ELR (cell line): ENCODE measurements at places on chromosomes 1 and 21.

DNA sequence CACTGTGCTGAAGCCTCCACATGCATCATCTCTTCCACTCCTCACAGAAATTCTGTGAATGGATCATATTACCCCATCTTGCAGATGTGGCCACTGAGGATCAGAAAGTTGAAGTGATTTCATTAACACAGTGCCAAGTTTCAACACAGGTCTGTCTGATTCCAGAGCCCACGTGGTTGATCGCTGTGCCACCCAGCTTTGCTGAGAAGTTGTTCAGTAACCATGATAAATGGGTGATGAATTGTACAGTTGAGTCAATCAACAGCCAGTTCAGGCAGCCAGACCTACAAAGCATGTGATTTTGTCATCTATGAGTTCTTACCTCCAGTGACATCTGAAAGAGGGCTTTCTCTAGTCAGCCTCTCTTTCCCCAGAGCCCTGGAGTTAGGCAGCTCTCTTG is 61.8 kb upstream of the GRHL3 start:
- DNase-seq, result no peak

- peak; percentile 63 for DNase-seq
These were observed 6.0 kb upstream of the LRRC71 start for GRCh38 chr1:156914440-156914856.

DNA sequence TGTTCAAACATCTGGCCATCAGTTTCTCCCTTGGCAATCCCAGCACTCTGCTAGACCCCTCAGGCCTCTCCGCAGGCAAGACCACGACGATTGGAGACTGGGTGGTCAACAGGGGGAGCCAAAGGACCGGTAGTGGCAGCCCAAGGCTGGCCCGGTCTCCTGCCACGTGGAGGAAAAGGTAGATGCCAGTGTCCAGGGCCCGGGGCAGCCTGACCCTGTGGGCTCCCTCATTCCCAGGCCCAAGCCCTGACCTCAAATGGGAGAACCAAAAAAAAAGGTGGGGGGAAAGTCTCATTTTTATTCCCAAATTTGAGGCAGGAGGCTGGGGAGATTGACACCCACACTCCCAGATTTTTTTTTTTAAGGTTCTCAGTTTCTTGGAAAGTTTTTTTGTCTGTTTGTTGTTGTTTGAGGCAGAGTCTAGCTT is 24.8 kb downstream of the S100A6 start:
- peak; percentile 86 for DNase-seq

DNA sequence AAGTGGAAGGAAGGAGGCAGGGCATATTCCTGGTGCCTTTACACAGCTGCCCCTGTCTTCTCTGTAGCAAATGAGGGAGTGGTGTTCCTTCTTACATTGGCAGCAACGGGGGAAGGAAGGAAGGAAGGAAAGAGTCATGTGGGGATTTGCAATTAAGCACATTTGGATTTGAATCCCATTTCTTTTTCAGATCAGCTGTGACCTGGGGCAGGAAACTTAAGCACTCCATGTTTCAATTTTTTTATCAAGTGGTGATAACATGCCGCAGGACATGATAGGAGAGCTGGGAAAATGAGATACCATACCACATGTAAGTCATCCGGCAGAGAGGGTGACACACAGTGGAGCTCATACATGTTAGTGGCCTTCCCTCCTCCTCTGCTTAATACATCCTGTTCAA is 186.8 kb downstream of the APP start:
- no peak for DNase-seq

DNA sequence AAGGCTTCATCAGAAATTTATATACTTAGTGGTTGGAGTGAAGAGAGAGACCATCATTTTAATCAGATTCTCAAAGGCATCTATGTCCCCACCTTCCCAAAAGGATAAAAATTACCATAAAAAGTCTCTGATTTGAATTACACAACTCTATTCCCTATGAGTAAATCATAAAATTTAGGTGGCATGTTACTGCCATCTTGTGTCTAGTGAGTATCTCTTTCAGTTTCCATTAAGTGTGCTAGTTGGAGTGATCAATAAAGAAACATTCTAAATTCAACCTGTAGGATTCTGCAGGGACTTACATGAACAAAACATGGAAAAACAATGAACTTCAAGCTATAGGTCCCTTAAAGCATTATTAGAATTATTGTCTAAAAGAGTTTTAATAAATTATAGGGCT is 655.4 kb downstream of the LTN1 start:
- peak; percentile 71 for DNase-seq

GRCh38 chr1:25773441-25774125 is 26.4 kb upstream of the SELENON start:
- peak; percentile 60 for DNase-seq

DNA sequence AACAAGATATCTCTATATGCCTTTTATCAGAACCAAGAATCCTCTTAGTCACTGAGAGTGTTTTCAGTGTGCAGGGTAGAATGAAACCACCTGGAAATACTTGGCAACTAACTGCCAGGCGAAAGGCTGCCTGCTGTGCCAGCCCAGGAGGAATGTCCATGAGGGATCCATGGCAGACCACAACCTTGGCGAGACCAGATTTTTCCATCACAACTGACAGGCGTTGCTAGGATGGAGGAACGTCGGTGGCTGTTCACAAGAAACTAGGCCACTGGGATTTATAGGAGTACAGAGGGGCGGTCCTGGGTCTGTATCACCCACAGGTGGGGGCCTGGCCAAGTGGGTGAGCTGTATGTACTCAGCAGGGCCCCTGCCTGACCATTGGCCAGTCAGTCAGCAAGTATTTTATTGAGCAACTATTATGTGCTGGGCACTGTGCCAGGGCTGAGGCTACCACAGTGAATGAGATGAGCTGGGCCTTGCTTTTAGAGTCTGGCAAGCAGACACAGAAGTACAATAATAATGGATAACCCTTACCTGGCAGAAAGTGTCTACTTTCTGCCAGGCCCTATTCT is 199.4 kb downstream of the FOXD2 start:
- peak; percentile 27 for DNase-seq

DNA sequence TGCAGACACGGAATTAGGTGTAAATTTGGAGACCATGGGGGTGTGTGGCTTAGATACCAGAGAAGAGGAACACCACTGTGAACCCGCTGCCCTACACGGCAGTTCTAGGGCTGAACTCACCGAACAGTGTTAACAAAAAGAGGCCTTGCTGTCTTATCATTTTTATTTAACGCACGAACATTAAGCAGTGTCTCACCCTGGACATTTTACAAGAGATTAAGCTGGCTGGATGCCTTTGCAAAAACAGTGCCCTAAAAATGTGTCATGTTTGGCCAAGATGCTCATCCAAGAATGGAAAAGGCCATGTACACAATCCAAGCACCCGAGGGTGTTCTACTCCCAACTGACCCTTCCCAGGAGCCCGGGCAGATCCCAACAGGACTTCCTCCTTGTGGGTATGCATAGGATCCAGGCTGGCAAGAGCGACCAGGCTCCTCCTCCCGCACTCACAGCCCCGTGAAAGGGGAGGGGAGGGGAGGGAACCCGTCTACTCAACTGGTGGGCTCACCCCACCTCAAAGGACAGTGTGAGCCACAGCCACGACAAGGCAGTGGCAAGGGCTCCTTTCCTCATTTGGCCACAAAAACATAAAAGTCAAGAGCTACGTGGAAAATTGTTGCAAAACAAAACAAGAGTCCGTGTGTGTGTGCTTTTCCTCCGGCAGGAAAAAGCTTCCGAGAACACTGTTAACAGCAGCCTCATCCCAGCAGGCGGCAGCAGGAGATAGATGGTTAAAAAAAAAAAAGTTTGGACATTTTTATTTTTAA is 20.3 kb downstream of the C2CD2 start:
- DNase-seq, result peak; percentile 52

DNA sequence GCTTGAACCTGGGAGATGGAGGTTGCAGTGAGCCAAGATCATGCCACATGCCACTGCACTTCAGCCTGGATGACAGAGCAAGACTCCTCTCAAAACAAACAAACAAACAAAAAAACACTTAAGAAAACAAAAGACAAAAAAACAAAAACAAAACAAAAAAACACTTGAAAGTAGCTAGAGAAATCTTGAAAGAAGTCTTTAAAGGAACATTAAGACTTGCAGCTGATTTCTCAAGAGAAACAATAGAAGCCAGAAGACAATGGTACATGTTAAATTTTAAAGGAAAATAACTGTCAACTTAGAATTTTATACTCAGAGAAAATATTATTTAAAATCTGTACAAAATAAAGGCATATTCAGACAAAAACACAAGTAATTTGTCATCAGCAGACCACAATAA is 71.3 kb downstream of the HLX start:
- DNase-seq, result peak; percentile 35

DNA sequence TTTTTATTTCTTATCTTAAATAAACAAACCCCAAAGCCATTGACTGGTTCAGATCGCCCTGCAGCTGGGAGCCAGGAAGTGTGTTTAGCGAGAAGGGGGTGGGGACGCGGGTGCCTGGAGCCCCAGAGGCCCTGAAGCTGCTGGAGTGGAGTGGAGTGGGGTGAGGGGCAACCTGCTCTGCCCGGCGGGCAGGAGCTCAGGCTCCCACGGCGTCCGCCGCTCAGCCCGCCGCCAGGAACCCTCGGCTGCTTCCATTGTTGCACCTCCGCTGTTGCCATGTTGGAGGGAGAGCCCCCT is 673 bp downstream of the PIK3C2B start:
- DNase-seq, result peak; percentile 49

GRCh38 chr1:67818725-67819301 is 14.5 kb downstream of the GNG12 start:
- DNase-seq, result no peak

- no peak for DNase-seq
These were observed 7.9 kb upstream of the HENMT1 start for GRCh38 chr1:108668777-108669176.

GRCh38 chr1:46596846-46597245 is 7.2 kb downstream of the MKNK1 start:
- no peak for DNase-seq
